ENCODE measurements at places on chromosomes 13 and 19.

- DNase-seq = no peak
Measured at GRCh38 chr13:100854006-100854405, 179.4 kb upstream of the TMTC4 start.

DNA sequence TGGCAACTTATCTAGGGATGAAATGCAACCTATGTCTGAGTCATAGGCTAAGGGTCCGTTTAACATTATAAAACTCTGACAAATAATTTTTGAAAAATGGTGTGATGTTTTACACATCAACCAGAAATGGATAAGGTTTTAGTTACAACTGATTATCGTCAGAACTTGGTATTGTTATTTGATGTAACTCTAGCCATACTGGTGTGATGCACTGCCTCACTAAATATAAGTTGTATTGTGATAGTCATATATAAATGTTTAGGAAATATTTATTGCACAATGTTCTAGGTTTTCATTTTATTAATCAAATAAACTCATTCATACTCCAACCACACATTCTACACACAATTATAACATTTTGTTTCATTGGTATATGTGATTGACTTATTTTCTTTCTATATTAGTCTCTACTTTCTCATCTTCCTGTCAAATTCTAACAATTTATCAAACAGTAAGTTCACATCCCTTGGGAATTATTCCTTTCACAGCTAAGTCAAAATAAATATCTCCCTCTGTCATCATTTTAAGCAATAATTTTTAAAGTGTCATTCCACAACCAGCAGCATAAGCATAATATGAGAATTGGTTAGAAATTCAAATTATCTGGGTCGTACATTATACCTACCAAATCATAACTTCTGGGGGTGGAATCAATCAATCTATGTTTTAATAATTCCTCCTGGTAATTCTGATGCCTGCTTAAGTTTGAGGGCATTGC lies 873.9 kb downstream of the SLITRK1 start:
- no peak for DNase-seq

- no peak for DNase-seq
Measured at GRCh38 chr19:41334793-41335192, 18.9 kb downstream of the TGFB1 start.

GRCh38 chr13:42967660-42968059 lies 24.4 kb downstream of the EPSTI1 start:
- DNase-seq = no peak

DNA sequence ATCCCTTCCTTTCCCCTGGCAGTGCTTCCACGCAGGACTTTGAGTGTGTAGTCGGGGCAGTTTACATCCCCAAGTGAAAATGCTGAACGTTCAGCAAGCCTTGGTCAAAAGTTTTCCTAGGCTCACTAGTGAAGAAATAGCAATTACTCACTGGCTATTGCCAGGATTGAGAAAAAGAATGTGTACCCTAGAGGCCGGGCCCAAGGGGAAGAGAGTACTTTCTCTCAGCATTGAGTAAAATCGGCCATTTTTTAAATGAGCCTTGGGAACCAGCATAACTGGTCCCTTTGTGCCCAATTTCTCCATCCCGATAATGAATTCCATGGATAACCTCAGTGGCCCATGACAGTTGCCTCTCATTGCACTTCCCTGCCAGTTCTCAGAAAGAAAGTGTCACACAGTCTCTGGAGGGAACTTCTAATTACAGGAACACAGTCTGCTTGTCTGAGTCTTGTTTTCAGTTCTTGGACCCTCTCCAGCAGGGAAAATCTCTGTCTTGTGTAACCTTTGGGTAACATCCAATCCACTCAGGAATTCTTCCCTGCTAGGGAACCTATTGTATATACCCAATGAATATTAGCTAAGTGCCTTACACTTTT lies 7.3 kb upstream of the OR7D2 start:
- no peak for DNase-seq

GRCh38 chr19:11239377-11240000 lies at the start of gene ANGPTL8:
Gene ANGPTL8, plus strand, starts transcription at chr19:11239619. Its CDS starts 19 bp downstream, at chr19:11239638.
- DNase-seq = no peak

DNA sequence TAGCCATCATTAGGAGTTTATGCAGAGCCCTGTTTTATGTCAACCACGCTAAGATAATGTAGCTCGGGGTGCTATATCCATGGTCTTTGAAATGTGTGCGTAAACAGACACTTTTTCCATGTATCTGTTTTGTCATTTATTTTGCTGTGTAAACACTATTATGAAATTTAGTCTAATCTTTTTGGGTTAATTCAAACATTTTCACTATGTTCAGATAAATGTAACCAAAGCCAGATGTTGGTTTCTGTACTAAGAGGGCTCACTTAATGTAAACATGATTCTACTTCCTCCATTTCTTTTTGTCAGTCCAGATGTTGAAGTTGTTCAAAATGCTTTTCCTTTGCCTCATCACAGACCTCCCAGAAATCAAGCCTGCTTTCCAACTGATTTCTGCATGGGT lies 499.5 kb upstream of the GPC6 start:
- DNase-seq = no peak

GRCh38 chr13:95968906-95969305 lies 84.3 kb downstream of the UGGT2 start:
- DNase-seq = no peak

GRCh38 chr19:1512671-1513498 lies at the start of gene ADAMTSL5:
Gene ADAMTSL5, minus strand, starts transcription at chr19:1513019. Its CDS starts 2,076 bp downstream, at chr19:1510943.
- no peak for DNase-seq

DNA sequence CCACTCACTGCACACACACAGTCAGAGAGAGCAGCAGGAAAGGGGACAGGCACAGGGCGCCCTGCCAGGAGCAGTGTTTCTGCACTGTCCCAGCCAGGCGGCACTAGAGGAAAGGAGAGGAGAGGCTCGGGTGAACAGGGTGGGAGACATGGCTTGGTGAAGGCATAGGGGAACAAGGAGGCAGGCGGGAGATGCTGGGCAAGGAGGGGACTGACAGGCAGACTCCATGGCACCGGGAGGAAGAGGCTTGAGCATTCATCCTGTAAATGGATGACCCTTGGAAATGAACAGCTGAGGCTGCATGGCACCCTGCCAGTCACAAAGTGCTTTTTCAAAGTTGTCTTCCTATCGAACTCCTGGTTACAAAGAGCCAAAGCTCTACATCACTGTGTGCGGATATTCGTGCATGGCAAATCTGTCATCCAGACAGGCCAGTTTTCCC lies 22.4 kb downstream of the MED26 start:
- no peak for DNase-seq

- no peak for DNase-seq
Measured at GRCh38 chr13:96851856-96852445, 142.3 kb downstream of the OXGR1 start.

- DNase-seq = no peak
Measured at GRCh38 chr13:22074403-22074802, 403.5 kb downstream of the FGF9 start.

- DNase-seq = peak; percentile 61
Measured at GRCh38 chr19:36136964-36137686, 2.7 kb upstream of the CAPNS1 start.

DNA sequence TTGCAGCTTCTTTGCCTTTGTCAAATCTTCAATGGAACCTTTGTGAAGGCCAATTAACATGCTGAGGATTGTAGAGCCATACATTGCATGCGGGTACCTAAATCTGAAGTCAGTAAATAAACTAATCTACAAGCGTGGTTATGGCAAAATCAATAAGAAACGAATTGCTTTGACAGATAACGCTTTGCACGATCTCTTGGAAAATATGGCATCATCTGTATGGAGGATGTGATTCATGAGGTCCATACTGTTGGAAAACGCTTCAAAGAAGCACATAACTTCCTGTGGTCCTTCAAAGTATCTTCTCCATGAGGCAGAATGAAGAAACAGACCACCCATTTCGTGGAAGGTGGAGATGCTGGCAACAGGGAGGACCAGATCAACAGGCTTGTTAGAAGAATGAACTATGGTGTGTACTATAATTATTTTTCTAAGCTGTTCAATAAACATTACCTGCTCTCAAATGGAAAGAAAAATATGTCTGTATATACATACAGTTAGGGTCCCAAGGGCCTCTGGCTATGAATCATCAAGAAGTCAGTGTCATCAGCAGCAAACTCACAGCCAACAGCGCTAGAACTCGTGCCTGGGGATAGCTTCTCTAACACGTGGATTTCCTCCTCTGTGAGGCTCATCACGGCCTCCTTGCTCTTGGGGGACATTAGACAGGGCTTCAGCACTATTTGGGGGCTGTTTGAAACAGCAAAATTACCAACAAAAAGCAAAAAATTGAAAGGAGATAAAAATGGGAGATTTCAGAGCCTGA lies 2.9 kb upstream of the CD70 start:
- DNase-seq = no peak

DNA sequence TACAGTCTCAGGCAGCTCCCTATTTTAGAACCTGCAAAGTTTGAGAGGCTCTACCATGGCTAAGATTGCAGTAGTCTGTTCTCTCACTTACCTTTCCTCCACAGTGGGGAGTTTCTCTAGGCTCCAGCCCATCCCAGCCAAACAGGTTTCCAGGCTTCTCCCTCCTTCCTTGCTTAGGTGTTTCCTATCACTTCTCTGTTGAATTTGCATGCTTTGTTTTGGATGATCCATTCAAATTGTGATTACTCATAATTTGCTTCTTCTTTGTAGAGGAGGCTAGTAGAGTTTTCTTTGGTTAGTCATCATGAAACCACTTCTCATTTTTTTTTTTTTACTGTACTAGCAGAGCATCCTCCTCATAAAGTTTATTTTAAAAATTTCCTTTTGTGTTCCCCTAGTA lies 1242.2 kb upstream of the MIR17HG start:
- DNase-seq = no peak

DNA sequence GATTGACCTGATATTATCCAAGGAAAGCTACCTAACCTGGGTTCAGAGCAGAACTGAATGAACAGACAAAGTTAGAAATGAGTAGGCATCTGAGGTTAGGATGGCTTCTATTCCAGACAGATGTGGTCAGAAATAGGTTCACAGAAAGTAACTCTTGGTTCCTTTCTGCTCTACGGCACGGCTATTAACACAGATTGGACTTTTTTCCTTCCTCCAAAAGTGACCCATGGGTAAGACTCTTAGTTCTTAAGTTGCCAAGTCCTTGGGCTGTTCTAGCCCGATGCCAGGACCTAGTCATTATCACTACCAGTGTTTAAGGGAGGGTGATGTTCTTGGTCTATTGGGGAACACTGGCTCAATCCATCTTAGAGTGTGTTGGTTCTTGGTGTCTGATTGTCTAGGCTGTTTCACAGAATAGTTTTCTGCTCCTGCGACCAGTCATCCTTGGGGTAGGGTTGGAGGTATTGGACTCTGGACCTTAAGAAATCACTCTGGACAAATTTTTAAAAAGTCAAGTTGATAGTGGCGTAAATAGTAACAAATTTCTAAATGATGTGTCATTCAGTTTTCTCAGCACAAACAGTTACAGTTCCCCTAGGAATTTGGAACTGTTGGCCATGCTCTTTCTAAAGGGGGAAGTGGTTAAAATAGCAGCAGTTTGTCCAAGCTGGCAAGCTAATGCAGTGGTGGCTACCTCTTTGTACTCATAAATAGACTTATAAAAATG lies 60.1 kb upstream of the MYCBP2 start:
- peak; percentile 19 for DNase-seq

GRCh38 chr13:106100171-106100919 lies 435.1 kb downstream of the EFNB2 start:
- no peak for DNase-seq

- DNase-seq = no peak
Measured at GRCh38 chr19:52695996-52696395, 38.8 kb downstream of the ZNF611 start.

- peak; percentile 53 for DNase-seq
Measured at GRCh38 chr19:49664171-49665035, 1.3 kb downstream of the IRF3 start.

DNA sequence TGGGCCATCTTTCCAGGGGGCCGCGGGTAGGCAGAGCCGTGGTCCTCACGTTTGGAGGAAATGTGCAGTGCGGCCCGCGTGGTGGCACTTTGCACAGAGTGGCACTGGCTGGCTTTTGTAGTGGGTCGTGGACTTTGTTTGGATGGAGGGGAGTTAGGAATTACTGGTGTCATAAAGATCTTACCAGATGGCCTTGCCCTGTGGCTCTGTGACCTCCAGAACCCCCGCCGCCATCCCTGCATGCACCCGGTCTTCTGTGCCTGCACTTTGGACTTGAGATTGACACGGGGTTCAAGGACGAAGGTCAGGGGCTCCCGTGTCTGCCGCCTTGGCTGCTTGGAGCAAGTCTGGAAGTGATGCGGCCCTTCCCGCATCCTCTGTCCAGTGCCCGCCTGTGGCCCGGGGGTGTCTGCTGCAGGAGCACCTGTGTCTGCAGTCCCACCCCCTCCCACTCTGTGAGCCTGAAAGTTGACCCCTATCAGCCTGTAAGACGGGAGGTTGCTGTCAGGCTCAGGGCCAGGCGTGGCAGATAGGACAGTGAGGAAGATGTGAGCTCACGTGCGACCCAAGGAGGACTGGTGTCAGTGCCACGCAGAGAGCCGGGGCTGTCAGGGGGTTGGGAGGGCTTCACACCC lies 2.2 kb downstream of the GNA11 start:
- no peak for DNase-seq

DNA sequence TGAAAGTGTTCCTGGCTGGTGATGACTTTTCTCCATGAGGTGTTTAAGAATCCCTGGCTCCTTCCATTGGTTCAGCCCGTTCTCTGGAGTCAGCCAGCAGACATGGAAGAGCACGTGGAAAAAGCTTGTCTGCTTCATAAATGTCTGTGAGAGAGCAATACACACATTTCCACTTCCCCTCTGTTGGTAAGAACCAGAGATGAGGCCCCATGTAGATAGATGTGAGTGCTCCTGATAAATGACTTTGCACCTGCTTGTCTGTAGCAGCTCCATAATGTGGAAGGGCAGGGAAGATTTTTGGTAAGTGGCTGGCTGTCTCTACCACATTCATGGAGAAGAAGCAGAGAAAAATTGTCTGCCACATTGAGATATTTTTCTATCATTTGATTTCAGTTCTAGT lies 325.8 kb downstream of the LMO7 start:
- no peak for DNase-seq

DNA sequence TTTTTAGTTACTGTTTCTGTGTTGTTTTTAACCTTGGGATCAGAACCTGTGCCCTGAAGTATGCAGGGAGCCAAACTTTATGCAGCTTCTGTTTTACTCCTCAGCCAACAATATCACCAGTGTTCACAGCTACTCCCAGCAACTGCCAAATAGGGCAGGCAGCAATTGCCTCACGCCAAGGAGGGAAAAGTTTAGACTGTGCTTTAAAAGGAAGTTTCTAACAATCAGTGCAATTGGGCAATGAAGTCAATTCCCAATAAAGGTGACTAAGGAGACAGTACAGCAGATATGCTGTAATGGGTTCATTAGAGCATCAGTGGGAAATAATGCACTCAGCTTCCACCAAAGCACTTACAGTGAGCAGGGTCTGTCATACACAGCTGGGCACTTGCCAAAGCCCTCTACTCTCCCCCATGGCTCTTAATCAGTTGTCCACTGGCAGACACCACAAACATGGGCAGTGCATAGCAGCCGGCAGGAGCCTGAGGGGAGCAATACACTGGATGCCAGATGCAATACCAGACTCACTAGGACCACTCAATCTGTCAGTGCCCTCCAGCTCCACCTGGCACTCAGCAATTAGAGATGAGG lies 19.3 kb downstream of the ENOX1 start:
- DNase-seq = no peak

- no peak for DNase-seq
Measured at GRCh38 chr19:16922949-16923348, 34.1 kb downstream of the F2RL3 start.

- DNase-seq = no peak
Measured at GRCh38 chr13:79913141-79913827, 427.6 kb downstream of the SPRY2 start.

- no peak for DNase-seq
Measured at GRCh38 chr13:98609756-98610155, 32.8 kb upstream of the STK24 start.

All from thoracic aorta (tissue), 2 donors.